ENCODE measurements at places on chromosomes 7 and 10.

DNA sequence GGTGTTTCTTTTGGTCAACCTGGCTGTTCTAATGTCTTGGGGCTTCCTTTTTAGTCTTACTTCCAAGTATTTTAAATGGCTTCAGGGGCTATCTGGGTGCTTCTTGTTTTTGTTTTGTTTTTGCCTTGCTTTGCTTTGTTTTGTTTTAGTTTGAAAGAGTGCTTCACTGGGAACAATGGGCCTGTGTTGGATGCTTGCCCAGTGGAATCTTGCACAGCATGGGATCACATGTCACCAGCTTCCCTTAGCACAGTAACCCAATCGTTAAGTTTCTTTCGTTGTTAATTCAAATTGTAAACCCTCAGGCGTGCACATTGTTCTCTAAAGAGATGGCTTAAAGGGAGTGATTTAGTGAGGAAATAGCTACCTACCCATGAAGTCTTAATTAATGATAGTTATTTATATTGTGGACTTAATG is 8.9 kb downstream of the COL17A1 start:
- DNase-seq = peak; percentile 38

DNA sequence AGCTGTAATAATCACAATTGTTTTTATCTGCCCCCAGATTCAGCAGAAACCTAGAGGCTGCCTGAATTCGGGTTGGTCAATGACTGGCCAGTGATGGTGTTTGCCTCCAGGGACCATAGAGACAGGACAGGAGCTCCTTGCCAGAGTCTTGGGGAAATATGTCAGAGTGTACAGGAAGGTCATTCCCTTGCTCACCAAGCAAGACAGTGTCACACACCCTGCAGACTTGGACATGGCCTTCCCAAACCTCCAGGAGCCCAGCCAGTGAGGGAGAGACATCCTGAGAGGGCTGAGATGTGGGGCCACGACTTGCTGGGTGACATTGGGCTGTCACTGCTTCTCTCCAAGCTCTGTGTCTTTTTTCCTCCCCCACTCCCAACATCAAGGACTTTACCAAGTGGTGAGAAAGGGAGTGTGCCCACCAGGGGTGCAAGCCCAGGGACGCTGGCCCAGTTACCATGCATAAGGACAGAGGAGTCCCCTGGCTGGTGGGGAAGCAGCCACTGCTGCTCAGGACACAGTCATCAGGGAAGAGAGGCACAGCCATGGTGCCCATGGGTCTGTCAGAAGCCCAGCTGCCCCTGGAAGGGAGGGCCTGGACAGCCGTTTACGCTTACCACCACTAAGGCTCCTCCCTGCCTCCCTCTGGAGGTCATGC is 25.3 kb upstream of the C10orf53 start:
- no peak for DNase-seq

- no peak for DNase-seq
Observed at GRCh38 chr7:77532247-77532646, 4.8 kb upstream of the PTPN12 start.

- no peak for DNase-seq
Observed at GRCh38 chr10:102796407-102797176, 40.6 kb downstream of the CYP17A1 start.

- DNase-seq = peak; percentile 58
Observed at GRCh38 chr7:6530626-6531491, 20.4 kb downstream of the GRID2IP start.

- DNase-seq = no peak
Observed at GRCh38 chr10:110618230-110618610, 25.9 kb upstream of the RBM20 start.

DNA sequence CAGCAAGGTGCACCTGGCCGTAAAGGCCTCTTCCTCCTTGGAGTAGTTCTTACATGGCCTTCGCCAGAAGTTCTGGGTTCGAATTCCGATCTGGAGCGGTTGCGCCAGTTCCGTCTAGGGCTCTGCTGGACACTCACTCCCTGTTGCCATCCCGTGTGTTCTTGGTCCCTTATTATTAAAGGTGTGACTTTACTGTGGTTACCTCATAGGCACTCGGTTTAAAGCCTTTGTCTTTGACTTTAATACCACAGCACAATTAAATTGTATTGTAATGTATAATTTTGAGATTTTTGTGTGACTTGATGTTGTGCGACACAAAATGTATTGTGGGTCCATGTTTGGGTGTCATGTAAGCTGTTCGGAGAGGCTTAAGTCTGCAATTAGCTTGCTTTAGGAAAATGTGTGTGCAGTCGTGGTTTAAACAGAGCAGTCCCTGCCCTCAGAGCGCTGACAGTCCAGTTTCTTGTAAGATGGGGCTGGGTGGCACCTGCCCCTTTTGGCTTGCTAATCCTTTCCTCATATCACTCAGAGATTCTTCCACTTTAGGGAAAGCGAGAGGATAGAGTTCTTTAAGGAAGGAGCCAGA is 919 bp downstream of the INPP5F start:
- peak; percentile 30 for DNase-seq

- DNase-seq = no peak
Observed at GRCh38 chr7:66894463-66895080, 26.5 kb upstream of the TMEM248 start.

DNA sequence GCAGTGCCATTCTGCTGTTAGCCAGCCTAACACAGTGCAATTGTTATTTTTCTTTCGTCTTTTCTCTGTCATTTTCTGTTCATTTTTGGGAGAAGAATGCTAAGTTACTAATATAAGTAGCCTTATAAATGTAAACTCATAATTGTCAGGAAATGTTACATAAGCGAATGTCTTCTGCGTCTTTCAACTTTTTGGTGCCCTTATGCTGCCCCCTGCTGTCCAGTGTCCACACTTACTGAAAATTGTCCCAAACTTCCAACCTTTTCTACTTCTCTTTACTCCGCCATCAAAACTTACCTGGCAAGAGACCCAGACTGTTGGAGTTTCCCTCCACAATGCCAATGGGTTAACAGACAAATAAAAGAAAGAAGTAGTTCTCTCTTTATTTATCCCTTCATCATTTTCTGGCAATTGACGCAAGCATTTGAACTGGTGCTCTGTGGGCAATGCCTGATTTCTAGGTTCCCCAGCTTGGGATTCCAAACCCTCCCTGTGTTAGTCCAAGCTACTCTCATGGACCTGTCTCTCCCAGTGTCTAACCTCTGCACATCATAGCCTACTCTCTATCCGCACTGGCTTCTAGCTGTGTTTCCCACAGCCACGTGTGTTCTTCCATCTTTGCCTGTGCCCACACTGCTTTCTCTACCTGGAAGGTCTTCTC is 21.0 kb upstream of the EPC1 start:
- peak; percentile 56 for DNase-seq

- DNase-seq = no peak
Observed at GRCh38 chr7:125663961-125664360, 734.3 kb upstream of the POT1 start.
